ENCODE measurements at places on chromosomes 16 and 17.

DNA sequence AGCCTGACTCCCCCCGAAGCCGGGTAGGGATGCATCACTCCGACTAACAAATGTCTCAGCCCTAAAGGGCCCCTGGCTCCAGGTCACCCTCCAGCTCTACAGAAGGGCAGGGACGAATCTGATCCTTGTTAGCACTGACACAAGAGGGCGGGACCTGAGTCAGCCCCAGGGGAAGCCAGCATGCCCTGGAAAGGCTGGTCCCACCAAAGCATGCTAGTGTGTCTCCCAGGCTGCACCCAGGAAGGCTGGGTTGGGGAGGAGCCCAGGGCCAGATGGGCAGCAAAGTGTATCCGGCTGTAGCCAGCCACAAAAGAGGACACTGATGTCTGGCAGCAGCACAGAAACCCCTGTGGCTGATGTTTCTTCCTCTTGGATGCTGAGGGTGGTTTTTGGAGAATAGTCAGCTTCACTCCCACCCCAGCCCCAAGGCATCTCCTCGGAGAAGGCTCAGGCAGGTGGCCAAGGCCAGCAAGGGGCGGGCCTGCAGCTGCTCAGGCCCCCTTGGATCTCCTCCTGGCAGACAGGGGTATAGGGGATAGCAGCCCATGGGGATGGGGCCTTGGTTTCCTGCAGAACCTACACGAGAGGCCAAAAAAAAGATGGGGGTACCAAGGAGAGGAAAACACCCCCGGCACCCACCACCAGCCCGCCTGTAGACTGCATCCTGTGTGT is 11.0 kb downstream of the NATD1 start:
- DNase-seq, result no peak

DNA sequence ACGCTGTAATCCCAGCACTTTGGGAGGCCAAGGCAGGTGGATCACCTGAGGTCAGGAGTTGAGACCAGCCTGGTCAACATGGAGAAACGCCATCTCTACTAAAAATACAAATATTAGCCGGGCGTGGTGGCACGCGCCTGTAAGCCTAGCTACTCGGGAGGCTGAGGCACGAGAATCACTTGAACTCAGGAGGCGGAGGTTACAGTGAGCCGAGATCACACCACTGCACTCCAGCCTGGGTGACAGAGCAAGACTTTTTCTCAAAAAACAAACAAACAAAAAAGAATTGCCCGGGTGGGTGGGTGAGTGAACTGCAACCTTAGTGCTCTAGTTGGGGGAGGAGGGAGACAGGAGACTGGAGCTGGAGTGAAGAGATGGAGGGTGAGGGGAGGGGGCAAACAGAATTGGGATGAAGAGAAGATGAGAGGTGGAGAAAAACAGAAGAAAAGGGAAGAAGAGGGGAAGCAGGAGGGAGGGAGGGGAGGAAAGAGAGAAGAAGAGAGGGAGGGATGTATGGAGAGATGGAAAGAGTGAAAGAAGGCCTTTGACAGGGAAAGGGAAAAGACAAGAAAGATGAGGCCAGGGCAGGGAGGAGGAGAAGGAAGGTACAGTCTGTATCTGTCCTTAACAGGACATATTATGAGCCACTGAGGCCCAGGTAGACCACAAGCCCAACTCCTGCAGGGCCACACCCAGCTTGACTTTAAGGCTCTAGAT is 5.5 kb upstream of the SRCIN1 start:
- no peak for DNase-seq

DNA sequence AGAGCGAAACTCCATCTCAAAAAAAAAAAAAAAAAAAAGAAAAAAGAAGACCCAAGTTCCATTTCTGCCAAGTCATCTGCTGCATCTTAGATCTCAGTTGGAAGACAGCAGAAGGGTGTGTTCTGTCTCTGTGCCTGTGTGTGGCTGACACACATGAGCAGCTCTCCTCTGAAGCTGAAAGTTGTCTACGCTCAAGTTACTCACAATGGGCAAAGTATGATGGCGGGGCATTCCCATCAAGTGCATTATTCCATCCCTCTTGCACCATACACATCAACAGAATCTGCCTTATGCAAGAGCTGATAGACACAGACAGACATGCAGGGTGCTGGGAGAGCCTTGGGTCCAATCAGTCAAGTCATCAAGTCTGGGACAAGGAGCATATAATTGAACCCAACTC is 402.2 kb downstream of the XYLT1 start:
- no peak for DNase-seq

DNA sequence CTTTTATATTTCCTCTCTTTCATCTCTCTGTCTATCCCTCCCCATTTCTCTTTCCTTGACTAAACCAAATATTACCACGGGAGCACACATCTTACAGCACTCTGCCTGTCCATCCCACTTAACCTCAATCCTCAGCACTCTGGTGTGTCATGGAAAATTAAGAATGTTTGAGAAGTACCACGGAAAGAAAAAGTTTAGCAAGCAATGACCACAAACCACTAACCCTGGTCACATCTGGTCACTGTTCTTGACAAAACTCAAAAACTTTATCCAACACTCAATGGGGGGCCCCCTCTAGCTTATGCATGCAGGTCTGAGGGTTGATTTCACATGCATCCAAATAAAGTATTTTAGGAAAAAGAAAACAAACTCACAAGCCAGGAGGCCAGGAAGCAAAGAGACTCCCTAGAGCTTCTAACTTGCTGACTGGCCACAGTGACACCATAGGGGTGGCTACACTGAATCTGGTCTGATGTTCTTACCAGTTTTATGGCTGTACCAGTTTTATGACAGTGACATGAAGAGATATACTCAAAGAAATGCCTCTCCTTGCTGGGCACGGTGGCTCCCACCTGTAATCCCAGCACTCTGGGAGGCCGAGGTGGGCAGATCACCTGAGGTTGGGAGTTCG is 229.2 kb downstream of the STX8 start:
- DNase-seq, result no peak

DNA sequence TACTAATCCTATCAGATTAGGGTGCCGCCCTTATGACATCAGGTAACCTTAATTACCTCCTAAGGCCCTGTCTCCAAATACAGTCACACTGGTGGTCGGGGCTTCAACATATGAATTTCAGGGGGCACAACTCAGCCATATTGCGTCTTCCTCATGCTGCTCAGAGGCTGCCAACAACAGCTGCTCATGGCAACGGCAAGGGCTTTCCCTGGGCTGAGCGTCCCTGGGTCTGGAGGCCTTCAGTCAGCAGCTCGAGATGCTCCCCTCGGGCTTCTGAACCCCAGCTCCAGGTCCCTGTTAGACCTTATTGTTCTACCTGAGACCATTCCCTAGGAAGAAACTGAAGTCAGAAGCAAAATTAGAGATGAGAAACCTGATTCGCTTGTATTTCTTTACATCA is 157.2 kb downstream of the TMEM132E start:
- no peak for DNase-seq

GRCh38 chr17:50428831-50429424 is 2.9 kb downstream of the ACSF2 start:
- DNase-seq, result no peak

DNA sequence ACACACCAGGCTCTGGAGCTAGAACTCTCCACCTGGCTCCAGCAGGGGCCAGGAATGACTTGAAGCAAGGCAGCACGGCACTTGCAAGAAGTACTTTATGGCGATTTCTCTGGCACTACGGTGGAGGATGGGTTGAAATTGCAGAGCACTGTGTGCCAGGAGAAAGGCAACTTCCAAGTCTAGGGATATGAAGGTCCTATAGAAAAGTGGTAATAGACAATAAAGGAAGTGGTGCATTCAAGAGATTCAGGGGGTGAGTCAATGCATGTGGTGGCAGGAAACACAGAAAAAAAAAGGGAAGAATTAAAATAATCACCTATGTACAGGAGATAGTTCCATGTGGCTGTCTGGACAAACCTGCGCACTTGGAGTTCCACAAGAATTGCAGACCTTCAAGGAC is 240.3 kb upstream of the DYNLRB2 start:
- DNase-seq, result no peak

DNA sequence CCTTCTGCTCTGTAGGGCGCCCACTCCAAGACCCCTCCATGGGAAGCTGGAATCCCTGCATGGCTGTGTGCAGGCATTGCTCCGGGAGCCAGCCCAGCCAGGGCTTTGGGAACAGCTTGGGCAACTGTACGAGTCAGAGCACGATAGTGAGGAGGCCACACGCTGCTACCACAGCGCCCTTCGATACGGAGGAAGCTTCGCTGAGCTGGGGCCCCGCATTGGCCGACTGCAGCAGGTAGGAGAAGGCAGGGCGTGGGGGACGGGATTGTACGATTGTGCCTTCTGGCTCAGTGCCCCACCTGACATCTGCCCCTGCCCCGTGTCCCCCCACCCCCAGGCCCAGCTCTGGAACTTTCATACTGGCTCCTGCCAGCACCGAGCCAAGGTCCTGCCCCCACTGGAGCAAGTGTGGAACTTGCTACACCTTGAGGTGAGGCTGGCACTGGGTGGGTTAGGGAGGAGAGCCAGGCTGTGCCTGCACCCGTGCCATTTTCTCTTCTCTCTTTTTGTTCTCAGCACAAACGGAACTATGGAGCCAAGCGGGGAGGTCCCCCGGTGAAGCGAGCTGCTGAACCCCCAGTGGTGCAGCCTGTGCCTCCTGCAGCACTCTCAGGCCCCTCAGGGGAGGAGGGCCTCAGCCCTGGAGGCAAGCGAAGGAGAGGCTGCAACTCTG is 8.7 kb upstream of the TMEM88 start:
- peak; percentile 75 for DNase-seq

GRCh38 chr16:55809851-55810250 is 23.0 kb downstream of the CES1 start:
- DNase-seq, result peak; percentile 66

- no peak for DNase-seq
Observed at GRCh38 chr16:68379472-68380347, 68.6 kb downstream of the SMPD3 start.

DNA sequence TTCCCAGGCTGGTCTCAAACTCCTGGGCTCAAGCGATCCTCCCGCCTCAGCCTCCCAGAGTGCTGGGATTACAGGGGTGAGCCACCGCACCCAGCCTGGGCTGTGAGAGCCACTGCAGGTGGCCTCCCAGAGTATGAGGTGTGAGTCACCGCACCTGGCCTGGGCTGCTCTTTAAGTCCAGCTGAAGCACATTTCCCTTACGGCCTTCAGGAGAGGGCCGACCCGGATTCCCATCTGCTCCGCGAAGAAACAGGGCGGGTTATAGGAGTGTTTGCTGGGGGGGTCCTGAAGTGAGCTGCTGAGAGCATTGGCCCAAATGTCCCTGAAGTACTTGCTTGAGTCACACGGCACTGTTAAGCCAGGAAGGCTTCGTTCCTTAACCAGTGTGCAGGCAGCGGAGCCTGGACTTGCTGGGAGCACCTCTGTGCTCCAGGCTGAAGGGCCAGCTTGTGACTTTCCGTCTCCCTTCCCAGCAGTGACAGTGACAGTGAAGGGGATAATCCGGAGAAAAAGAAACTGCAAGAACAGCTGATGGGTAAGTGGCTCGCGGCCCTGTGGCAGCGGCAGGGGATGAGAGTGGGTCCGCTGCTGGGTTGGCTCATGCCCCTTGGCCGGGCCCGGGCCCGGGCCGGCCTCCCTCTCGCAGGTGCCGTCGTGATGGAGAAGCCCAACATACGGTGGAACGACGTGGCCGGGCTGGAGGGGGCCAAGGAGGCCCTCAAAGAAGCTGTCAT is 7.2 kb downstream of the VPS4A start:
- DNase-seq, result no peak

- DNase-seq, result no peak
Observed at GRCh38 chr17:66985338-66986237, 21.1 kb downstream of the CACNG4 start.

GRCh38 chr16:50213939-50214519 is 52.3 kb upstream of the ADCY7 start:
- DNase-seq, result no peak
